ENCODE measurements at places on chromosomes 16 and 17.
A peak's percentile ranks its signal among the peaks of the same experiment; 100 is the strongest.

- DNase-seq = peak; percentile 74
These were observed 27.6 kb downstream of the HSD17B2 start for GRCh38 chr16:82062645-82063058.

DNA sequence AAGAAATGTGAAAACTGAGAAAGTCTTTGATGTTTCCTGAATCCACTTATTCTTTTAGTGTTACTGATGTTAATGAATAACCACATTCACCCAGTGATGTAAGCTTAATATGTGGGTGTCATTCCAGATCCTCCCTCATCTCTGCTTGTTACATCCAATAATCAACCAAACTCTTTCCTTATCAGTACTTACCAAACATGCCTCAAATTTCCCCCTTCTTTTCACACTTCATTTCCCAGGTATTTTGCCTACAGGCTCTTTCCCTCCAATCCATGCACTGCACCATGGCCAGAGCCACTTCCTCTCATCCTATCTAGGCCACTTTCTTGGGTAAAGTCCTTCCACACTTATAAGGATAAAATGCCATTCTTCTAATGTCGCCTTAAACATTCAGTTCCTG, 451.5 kb downstream of the NPIPA7 start:
- DNase-seq = no peak

GRCh38 chr17:76304226-76305134, 3.6 kb downstream of the QRICH2 start:
- no peak for DNase-seq

GRCh38 chr16:81175325-81175891, 63.1 kb upstream of the BCO1 start:
- DNase-seq = peak; percentile 66

DNA sequence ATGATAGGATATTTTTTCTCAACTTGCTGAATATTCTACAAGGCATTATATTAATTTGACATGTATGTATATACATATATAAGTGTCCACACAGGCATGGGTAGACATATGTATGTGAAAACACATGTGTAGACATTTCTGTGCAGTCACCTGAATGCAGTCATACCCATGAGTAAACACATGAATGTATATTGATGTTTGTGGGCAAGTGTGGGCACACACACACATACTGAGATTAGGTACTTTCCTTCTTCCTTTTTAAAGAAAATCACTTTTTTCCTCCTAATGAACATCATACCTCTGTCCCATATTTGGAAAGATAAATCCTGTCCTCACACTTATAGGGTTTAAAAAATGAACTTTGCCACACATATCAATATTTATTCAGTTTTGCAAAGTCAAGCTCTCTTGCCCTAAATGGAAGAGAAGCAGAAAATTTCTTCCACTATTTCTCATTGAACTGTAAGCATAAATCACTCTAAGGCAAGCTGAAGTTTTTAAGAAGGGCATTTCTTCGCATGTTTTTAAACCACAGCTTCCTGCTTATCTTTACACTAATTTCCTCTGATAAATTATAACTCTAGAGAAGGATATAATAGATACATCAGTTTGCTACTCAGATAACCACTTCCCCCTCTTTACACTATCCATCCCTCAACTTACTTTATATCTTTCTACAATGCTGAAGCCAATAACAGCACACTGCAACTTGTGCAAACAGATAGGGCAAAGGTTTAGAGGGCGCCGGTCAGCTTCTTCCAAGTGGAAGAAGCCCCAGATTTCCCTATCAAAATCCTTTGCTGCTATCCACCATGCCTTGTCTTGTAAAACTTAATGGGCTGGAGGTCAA, 49.6 kb upstream of the LRRC37A3 start:
- no peak for DNase-seq

DNA sequence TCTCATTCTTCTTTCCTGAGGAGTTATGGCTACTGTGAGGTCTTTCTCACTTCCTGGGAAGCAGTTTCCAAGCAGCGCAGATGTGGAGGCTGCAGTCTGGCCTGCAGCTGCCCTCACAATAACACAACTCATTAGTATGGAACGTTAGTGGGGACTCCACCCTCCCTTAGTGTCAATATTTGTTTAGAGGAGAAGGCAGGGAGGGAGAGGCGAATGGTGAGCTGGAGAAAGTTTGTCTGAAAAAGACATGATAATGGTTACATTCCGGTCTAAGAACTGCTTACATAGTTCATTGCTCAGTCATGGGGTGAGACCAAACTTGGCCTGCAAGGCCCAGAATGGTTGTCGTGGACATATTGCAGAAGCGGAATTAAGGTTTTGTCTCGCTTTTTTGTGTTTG, 170.2 kb downstream of the HS3ST3B1 start:
- no peak for DNase-seq

- DNase-seq = peak; percentile 69
These were observed 20.5 kb downstream of the METTL9 start for GRCh38 chr16:21619765-21620425.

- DNase-seq = no peak
These were observed 103.5 kb downstream of the PLCG2 start for GRCh38 chr16:81882559-81882958.

GRCh38 chr16:24909856-24910255, 64.1 kb downstream of the SLC5A11 start:
- no peak for DNase-seq

GRCh38 chr17:12627781-12628451, 37.8 kb upstream of the MYOCD start:
- no peak for DNase-seq

GRCh38 chr17:82049521-82049971, 2.1 kb downstream of the RFNG start:
- no peak for DNase-seq

- no peak for DNase-seq
These were observed 9.6 kb upstream of the UQCRC2 start for GRCh38 chr16:21943571-21943970.

DNA sequence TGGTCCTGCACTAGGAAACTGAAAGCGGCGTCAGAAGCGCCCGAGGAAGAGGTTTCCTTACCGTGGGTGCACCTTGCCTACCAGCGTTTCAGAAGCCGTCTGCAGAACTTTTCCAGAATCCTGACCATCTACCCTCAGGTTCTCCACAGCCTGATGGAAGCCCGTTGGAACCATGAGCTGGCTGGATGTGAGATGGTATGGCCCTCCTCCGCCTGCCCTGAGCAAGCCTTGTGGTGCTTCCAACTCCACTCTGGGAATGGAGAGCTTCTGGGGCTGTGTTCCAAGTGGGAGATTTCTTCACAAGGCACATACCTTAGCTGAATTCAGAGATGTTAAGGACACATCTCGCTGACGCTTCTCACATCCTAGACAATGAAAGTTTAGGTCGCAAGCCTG, 51.8 kb upstream of the ENDOV start:
- DNase-seq = no peak

DNA sequence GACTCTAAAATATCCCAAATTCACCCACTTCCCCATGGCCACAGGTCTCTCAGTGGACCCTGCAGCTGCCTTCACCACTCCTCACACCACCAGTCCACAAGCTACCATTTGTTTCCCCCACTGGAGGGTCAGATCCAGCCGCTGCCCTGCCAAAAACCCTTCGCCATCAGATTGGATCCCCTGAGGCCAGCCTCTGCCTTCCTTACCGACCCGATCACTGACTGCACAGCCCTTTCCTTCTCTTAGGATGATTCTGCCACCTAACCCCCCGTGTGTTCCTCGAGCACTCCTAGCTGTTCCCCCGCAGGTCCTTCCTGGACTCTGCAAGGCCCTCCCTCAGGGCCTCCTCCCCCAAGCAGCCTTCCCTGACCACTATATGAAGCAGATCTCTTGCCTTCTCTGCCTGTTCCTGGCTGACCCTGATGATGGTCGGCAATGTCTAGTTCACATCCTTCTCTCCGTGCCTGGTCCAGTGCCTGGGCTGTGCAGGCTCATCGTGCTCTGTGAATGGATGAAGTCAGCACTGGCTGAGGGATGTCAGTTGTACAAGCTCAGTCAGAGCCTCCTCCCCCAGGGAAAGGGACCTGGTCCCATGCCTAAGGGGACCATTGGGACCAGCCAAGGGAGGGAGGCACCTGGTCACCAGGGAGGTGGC, 46.0 kb downstream of the CPNE2 start:
- no peak for DNase-seq

DNA sequence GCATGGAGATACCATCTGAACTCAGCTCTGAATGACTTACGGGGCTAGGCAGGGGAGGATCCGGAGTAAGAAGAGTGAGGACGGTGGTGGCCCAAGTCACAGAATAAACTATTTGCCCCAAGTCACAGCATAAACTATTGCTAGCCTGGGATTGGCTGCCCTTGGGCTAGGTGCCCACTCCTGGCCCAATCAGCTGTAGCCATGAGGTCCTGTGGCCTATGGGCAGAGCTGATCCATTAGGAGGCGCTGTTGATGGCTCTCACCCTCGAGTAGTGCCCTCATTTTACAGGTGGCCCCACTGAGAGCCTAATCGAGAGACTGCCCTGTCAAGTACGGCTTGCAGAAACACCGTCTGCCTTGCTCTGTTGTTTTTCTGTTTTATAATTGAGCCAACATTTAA, 62.3 kb upstream of the ZNF423 start:
- DNase-seq = no peak

- DNase-seq = no peak
These were observed 23.3 kb downstream of the SHISA6 start for GRCh38 chr17:11264183-11264871.

GRCh38 chr17:19744492-19744891, 3.6 kb downstream of the ALDH3A1 start:
- DNase-seq = no peak

GRCh38 chr17:70022175-70022574, 52.9 kb upstream of the KCNJ16 start:
- peak; percentile 1 for DNase-seq

GRCh38 chr17:9071016-9071415, 49.7 kb downstream of the NTN1 start:
- no peak for DNase-seq

GRCh38 chr16:1863681-1864460, 8.1 kb downstream of the MEIOB start:
- peak; percentile 33 for DNase-seq

DNA sequence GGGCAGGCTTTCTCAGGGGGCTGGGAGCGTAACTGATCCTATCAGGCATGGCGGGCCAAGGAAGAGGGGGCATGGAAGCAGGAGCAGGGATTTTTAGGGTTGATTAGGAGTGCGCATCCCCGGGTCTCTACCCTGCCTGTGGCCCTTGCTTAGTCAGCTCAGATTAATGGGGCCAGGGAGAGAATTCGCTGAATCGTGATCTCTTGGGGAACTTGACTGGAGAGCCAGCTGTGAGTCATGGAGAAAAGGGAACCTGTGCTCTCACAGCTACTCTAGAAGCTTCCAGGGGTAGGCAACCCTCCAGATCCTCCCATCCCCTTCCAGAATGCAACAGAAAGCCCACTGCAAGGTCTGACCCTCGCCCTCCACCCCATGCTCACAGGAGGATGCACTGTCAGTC, 3.6 kb downstream of the FOXN1 start:
- no peak for DNase-seq

DNA sequence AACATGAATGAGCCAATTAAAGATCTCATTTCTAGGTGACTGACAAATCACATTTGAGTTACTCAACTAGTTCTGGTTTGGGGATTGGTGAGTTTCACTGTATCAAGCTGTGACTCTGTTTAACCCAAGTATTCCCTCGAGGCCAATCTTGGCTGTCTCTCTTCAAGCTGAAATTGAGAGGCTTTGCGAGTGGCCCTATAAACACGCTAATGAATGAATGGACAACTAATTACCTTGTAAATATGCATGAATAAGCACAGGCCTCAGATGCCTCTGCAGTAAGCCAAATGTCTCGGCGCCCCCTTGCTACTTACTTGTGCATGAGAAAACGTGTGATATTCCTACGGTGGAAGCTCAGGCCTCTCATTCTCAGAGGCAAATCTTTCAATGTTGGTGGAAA, 450.3 kb upstream of the PSMD7 start:
- no peak for DNase-seq

DNA sequence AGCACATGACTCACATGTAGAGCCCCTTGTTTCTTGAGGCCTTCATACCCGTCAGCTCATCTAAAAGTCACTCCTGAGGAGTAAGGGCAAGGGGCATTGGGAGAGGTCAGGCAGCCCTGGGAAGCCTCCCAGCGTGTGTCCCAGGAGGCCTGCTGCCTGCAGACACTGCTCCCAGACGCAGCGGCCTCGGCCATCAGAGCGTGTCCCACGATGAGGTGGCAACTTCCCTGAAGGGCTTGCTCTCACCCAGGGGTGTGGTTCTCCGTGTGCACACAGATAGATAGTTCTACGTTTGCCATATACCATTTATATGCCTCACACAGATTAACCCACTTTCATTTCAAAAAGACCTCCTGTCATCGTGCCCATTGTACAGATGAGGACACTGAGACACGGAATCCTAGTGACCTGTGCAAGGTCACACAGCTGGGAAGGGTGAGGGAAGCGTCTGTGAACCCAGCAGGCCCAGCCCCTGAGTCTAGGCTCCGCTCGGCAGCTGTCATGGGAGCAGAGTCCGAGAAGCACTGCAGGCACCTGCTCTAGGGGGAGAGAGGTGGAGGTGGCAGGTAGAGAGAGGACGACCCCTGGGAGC, 8.3 kb downstream of the TUBB3 start:
- no peak for DNase-seq

GRCh38 chr16:70294385-70295025, 4.5 kb upstream of the DDX19B start:
- no peak for DNase-seq

- peak; percentile 11 for DNase-seq
These were observed 135.1 kb upstream of the NOL11 start for GRCh38 chr17:67582673-67583081.
